ENCODE measurements at places on chromosomes 1 and 21.

DNA sequence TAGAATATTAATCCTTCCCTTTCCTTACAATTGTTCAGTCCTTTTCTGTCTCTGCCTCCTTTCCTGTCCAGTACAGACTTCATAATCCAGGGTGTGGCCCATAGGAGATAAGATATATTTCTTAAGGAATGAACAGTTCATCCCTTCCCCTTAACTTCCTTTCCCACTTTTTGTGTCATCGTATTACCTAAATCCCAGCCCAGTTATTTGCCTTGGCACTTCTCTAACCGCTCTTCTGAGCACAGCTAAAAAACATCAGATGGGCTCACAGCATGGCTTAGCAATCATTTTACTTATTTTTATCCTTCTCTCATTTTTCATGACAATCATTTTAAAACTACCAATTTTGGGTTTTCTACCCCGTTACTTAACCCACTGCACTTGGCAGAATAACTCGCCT is 39.6 kb downstream of the F3 start:
- DNase-seq = no peak

DNA sequence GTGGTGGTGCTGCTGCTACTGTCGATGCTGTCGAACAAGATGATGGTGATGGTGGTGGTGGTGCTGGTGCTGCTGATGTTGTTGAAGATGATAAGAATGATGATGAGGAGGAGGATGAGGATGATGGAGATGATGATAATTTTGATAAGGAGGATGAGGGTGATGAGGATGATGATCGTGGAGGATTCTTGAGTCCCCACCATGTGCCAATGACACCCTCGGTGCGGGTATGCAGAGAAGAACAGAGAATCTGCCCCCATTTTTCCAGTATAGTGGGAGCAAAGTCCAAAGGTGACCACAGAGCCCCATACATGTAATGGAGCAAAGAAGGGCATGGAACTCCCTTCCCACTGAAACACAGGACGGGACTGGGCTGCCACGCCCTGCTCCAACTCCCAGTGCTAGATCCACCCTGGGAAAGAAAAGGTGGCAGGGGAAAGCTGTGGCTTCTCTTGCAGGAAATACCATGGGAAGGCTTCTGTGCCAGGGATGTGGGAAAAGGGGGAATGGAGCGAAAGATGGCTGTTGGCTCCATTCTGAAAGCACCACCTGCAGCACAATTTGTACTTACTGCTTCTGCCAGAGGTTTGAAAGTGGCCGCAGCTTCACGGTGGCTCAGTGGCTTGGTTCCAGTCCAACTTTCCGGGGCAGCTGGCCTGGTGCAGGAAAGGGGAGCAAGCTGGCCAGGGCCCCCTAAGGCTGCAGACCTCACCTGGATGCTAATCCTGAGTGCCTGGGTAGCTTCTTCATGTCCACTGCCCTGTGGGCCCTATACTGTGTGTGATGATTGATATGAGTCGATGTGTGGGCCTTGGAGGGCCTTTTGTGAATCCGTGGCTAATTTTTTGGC is 387.2 kb upstream of the VAMP3 start:
- no peak for DNase-seq

DNA sequence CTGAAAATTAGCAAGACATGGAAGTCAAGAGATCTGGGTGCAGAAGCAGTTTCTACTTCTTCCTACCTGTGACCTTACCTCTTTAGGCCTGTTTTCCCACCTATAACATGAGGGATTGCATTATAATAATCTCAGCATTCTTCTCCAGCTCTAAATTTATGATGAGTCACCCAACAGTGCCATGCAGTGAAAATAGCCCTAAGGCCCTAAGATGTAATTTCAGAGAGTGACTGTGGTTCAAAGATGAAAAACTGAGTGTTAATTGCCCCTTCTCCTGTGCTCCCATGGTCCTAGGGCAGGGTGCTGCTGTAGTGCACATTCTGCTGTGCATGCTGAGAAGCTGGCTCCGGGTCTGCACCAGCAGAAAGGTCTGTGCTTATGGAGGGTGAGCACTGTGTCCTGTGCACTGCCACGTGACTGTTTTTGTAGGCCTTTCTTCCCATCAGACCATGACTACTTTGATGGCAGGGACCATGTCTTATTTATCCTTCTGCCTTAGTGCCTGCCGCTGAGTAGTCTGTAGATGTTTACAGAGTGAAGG is 29.7 kb downstream of the JUN start:
- DNase-seq = no peak

DNA sequence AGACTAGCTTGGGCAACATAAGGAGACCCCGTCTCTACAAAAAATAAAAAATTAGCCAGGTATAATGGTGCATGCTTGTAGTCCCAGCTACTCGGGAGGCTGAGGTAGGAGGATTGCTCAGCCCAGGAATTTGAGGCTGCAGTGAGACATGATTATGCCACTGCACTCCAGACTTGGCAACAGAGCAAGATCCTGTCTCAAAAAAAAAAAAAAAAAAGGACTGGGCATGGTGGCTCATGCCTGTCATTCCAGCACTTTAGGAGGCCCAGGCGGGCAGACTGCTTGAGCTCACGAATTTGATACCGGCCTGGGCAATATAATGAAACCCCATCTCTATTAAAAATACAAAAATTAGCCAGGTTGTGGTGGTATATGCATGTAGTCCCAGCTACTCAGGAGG is 47.3 kb upstream of the BCL10 start:
- no peak for DNase-seq

DNA sequence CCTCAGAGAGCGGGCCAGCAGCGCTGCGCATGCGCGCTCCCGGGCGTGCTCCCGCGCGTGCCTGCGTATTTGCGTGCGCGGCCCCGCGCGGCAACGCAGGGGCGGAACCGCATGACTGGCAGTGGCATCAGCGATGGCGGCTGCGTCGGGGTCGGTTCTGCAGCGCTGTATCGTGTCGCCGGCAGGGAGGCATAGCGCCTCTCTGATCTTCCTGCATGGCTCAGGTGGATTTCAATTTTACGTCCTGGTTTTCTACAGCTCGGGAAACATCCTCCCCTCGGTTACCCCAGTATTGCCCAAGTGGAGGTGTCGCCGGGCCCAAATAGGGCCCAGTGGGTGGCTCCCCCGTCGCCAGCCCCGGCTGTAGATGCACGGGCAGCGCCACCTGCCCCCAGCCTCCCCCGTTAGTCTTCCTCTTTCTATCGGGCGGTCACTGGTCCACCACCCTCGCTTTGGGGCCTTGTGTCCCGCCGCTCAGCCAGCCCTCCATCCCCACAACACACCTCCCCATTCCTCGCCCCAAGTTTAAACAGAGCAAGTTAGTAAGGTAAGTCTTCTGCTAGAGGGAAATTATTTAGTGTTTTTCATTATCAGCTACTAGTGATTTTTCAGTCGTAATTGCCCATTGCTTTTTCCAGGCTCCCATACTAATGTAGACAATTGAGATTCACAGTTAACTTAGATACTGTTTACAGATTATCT is at the start of gene LYPLAL1:
Gene LYPLAL1 (plus strand): TSS at position 121 of the 702 bp plus-strand sequence. CDS start 13 bp downstream, at position 134.
- DNase-seq = peak; percentile 75

- no peak for DNase-seq
Observed at GRCh38 chr1:225201447-225201846, 226.4 kb downstream of the LBR start.

GRCh38 chr1:76203127-76203526 is 128.6 kb downstream of the ST6GALNAC3 start:
- no peak for DNase-seq

DNA sequence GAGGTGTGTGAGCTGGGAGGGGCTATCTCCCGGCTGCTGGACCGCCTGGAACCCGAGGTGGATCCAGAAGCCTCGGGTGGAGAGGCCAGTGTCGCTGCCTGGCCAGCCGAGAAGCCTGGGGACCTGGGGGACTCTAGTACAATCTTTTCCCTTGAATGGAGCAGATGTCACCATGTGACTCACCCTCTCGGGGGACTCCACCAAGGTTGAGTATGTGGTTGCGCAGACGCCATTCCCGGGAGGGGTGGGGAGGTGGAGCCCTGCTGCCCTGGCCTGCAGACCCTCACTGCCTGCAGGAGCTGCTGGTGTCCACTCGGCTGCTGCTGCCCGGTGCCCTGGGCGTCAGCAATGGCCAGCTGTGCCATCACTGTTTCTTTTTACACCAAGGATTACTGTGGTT is 40.3 kb downstream of the TP73 start:
- DNase-seq = no peak

- no peak for DNase-seq
Observed at GRCh38 chr1:29462096-29462495, 225.8 kb downstream of the PTPRU start.

GRCh38 chr1:216531263-216532239 is 108.3 kb upstream of the USH2A start:
- peak; percentile 8 for DNase-seq

DNA sequence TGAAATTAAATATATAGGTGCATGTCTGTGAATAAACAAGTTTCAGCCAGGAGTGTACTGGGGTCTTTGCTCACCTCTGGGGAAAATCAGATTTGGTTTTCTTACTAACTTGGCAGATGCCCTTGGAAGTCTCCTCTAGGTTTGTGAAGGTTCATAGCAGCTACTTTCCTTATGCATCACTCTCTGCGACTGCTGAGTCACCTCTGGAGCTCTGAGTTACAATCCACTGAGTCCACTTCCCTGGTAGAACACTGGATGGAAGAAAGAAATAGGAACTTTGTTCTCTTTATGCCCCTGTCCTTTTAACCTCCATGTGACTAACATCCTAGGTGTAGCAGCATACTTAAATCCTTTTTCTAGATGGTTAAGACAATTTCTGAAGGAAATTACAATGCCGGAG is 4.4 kb upstream of the FASLG start:
- DNase-seq = peak; percentile 17

DNA sequence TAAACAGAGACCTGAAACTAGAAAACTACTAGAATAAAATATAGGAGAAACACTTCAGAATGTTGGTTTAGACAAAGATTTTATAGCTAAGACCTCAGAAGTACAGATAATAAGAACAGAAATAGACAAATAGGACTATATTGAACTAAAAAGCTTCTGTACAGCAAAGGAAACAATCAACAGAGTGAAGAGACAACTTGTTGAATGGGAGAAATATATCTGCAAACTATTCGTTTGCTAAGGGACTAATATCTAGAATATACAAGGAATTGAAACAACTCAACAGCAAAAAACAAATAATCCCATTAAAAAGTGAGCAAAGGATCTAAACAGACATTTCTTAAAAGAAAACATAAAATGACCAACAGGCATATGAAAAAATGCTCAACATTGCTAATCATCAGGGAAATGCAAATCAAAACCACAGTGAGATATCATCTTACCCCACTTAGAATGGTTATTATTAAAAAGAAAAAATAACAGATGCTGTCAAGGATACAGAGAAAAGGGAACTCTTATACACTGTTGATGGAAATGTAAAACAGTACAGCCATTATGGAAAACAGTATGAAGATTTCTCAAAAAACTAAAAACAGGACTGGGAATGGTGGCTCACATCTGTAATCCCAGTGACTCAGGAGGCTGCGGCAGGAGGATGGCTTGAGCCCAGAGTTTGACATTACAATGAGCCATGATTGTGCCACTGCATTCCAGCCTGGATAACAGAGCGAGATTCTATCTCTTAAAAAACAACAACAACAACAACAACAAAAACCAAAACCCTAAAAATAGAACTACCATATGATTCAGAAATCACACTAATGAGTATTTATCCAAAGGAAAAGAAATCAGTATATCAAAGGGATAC is 37.3 kb upstream of the ZSWIM5 start:
- DNase-seq = no peak

GRCh38 chr1:109269212-109269980 is 13.5 kb downstream of the PSRC1 start:
- no peak for DNase-seq

- DNase-seq = no peak
Observed at GRCh38 chr1:203537806-203538464, 44.0 kb downstream of the OPTC start.
